T-cell (primary cell): ENCODE measurements at places on chromosomes 11 and 22.

- no peak for DNase-seq
Observed at GRCh38 chr11:119107538-119108145, 498 bp downstream of the C2CD2L start.

DNA sequence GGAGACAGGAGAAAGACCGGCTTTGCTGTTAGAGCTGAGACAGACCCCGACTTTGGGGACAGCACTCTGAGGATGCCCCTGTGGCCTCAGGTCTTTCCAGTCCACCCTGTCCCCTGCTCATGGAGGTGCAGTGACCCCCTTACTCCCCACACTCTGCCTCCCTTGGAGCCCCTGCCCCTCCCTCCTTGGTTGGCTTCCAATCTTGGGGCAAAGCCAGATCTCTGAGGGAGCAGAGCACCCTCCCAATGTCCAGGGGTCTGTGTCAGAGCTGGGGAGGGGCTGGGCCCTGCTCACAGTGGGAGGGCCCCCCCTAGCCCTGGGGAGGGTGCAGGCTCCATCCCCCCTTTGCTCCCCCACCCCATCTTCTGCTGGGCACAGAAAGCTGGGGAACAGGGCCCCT, 50.0 kb downstream of the IGLL1 start:
- DNase-seq = no peak

GRCh38 chr11:86784241-86784681, 16.1 kb upstream of the PRSS23 start:
- no peak for DNase-seq

DNA sequence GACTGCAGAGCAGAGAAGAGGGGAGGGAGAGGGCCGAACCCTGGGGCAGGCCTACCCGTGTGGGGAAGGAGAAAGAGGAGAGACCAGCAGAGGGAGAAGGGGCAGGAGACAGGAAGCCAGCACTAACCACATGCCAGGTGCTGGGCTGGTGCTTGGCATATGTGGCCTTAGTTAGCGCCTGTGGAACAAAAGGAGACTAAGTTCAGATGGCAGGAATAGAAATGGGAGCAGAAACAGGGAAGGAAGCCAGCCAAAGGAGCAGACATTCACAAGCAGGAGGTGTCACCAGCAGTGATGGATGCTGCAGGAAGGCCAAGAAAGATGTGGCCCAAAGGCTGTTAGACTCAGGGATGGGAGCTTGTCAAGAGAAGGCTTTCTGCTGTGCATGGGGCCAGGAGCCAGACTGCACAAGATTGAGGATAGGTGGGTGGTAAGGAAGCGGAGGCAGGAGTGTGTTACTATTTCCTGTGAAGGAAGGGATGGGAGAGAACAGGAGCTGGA, 26.7 kb downstream of the TREH start:
- DNase-seq = no peak

- DNase-seq = peak; percentile 87
Observed at GRCh38 chr11:117807482-117808327, 10.7 kb upstream of the DSCAML1 start.

- DNase-seq = no peak
Observed at GRCh38 chr22:32717337-32718240, 83.9 kb upstream of the TIMP3 start.

- DNase-seq = no peak
Observed at GRCh38 chr11:74023276-74023675, 14.4 kb upstream of the UCP3 start.

GRCh38 chr22:45709866-45710265, 38.2 kb downstream of the ATXN10 start:
- DNase-seq = no peak

DNA sequence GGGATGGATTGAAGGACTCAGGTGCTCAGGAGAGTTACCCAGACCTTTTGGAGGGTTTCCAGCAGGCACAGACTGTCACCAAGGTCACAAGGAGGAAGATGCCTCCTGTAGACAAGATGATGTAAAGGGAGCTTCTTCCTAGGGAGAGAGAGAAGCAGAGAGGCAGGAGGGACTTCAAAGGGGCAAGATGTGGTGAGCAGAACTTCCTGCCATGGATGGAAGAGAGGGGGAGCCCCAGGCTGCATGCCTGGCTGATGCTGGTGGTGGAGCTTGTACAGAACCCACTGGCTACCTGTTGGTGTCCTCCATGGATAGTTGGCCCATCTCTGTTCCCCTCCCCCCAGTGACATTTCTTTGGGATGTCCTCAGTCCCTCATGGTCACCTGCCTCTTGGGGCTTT, 4.2 kb downstream of the HEPN1 start:
- DNase-seq = peak; percentile 10

GRCh38 chr22:32562401-32562800, 87.8 kb downstream of the FBXO7 start:
- DNase-seq = no peak

DNA sequence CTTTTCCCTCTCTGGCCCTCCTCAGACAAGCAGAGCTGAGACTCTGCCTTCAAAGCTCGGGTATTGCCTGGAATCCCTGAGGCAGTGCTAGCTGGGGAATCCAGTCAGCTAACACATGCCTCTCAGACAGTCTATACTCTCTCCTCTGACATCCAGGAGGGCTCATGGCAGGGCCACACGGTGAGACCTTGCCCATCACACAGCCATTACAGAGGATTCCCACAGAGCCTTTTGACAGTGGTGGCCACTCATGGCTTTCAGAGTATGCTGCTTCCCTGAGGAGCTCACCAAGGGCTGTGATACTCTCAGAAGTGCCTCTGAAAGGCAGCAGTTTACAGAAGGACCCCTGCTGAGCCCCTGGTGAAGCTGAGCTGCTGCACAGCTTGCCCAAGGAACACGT, 165.3 kb downstream of the RRAS2 start:
- DNase-seq = no peak

DNA sequence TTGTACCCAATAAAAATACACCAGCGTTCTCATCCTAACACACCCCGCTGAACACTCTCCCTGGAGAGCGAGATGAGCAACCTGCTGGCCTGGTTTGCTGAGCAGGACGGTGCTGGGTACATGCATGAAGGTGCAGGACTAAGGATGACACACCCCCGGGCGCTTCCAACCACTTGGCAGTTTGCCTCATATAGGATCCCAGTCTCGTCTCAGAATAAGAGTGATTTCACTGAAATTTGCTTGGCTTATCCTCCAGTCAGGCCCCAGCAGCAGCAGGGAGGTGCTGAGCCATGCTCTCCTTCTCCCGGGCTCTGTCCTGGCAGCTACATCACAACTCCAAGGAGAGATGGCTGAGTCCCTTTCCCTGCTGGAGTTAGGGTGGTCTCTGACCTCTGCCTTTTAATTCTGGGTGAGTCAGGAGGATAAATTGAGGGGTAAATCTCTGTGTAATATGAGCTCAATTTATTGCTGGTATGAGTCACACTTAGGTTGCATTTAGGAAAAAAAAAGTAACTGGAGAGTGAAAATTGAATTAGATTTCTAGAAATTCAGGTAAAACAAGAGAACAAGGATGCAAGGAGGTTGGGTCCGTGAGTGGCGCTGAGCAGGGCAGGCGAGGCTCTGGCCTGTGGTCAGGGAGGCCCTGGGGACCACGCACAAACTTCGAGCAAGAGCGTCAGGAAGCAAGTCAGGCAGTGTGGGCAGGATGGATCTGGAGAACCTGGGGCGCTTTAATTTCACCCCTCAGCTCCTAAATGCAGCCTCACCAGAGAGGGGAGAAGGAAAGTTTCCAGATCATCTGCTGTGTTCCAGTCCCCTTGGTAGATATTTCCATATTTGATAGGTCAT, 974.0 kb downstream of the TBC1D22A start:
- DNase-seq = no peak

DNA sequence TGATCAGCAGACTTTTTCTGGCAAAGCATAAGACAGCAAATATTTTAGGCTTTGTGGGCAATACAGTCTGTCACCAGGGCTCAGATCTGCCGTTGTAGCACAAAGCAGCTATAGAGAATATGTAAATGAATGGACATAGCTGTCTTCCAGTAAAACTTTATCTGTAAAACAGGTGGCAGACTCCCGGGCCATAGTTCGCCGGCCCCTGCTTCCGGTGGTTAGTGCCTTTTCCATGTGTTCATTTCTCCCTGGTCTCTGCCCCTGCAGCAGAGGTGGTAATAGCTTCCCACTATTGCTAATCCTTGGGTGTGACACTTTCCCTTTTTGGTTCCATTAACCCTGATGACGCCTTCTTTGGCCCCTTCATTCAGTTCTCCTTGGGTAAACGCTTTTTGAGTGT, 93.7 kb upstream of the LDLRAD3 start:
- DNase-seq = no peak

- no peak for DNase-seq
Observed at GRCh38 chr11:111414267-111414931, 35.3 kb upstream of the POU2AF1 start.

- no peak for DNase-seq
Observed at GRCh38 chr11:30960387-30960992, 374.3 kb upstream of the MPPED2 start.

DNA sequence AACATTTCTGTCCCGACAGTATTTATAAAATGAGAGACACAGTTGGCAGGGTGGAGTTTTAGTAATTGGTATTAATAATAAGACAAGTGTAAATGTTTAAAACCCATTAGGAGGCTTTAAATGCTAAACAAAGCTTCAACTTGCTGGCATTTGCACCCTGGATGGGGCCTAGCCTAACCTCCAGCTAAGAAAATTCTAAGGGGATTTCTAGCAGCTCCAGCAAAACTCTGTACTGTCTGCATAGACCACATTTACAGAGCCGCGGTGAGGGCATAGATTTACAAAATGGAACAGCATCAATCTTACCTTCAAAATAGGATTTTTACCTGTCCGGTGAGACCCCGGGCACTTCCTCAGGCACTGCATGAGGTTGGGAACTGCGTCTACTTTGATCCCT, 113.9 kb upstream of the ANO1 start:
- DNase-seq = no peak

DNA sequence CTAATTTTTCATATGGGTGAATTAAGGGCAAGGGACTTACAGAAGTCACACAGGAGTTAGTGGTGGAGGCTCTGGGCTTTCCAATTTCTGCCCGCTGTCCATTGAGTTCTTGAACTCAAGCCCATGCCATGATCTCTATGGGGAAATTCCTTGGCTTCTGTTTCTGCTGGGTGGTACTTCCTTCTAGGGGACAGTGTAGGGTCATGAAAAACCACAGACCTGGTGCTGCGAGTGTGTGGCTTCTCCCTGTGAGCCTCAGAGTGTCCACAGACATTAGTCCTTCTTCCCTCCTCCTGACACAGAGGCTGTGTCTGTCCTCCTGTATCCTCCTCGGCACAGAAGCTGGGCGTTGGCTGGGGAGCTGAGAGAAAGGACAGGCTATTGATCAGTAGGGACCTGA, 6.3 kb upstream of the SEZ6L start:
- no peak for DNase-seq

- no peak for DNase-seq
Observed at GRCh38 chr11:27354359-27354965, 8.6 kb downstream of the CCDC34 start.
